ENCODE measurements at places on chromosomes 4 and X.

DNA sequence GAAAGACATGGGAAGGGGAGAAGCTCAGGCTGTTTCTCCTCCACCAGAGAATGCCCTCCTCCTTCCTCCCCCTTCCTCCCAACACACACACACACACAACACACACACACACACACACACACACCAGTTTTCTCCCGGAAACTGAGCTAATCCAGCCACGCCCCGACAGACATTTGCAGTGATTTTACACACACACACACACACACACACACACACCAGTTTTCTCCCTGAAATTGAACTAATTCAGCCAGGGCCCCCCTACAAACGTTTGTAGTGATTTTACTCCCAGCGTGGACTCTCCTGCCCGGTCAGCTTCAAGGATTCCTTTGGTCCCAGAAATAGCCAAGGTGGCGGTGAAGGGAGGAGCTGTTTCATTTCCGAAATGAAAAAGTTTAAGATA lies 32.9 kb upstream of the STX18 start:
- no peak for DNase-seq

DNA sequence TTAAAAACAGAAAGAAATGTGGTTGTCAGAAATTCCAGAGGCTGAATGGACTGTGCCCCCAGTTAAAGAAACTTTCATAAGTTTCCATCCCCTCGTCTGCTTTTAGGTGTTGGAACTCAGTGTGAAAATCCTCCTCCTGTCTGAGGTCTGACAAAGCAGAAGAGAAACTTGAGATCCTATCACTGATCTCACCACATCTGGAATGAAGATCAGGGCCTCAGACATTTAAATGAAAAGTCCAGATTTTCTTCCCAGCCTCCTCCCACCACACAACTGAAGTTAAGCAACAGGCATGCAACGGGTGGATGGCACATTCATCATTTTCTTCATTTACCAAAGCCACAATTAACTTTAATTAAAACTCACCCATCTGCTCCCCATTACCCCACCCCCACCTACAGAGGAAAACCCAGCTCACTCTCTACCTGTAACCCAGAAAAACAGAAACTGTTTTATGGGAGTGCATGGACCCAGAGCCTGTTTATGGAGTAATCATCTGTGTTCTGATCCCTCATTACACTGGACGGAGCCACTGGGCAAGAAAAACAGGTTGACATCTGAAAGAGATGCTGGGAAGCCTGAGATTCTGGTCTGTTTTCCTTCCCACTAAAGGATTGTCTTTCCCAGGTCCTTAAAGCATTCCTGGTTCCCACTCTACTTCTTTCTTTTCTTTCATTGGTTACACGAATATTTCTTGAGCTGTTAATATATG lies 58.1 kb upstream of the HOPX start:
- no peak for DNase-seq

DNA sequence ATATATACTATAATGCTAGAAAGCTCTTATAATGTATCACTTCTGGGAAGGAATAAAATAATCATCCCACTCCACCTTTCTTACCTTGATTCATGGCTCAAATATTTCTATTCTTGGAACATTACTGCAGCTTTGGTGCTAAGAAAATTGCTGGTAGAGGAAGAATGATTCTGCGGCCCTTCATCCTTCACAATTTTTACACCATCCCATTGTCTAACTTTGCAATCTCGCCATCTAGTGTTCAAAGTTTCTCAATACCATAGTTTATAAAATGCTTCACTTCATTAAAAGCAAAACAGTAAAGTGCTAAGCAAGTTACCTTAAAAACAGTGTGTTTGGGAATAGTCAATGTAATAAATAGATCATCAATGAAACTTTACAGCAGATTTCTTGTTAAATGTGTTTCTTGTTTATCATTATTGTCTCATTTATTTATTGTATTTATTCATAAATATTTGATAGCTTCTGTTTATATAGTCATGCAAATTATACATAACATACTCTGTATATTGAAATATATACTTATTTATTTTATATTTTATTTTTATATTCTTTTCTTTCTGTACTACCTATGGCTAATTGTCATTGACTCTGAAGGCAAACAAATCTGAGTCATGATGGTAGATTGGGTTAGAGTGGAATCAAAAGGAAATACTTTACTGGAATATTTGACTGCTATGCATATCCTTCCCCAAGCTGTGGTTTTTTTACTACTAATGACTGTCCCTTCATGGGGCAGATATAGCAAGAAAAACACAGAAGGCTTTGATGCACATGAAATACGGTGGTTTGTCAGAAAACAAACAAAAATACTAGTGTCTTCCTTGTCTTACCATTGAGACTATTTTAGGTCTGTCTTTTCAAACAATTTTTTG lies 390.7 kb downstream of the MAPK10 start:
- no peak for DNase-seq

GRCh38 chr4:94338681-94339351 lies 3.8 kb downstream of the HPGDS start:
- DNase-seq: no peak

DNA sequence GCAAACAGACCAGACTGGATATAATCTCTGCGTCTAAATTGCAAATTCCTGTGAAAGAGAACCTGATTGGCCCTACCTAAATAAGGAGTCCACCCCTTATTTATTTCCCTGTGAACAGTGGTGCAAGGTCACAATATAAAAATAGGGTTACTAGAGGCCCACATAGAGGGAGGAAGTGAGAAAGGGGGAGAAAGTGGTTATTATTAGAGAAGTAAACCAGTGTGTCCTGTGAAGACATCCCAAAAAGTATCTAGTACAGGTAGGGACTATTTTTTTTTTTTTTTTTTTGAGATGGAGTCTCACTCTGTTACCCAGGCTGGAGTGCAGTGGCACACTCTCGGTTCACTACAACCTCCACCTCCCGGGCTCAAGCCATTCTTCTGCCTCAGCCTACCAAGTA lies 15.0 kb upstream of the FRYL start:
- no peak for DNase-seq

DNA sequence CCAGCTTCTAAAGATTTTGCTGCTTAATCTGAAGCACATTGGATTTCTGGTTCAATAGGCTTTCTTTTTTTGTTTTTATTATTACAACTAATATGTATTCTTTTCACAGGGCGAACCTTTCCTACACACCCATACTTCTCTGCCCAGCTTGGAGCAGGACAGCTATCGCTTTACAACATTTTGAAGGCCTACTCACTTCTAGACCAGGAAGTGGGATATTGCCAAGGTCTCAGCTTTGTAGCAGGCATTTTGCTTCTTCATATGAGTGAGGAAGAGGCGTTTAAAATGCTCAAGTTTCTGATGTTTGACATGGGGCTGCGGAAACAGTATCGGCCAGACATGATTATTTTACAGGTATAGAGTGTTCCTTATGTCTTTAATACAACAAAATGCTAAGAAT lies 155.4 kb downstream of the PTTG2 start:
- no peak for DNase-seq

- DNase-seq: no peak
Observed at GRCh38 chr4:16503421-16504100, 277.3 kb upstream of the TAPT1 start.

DNA sequence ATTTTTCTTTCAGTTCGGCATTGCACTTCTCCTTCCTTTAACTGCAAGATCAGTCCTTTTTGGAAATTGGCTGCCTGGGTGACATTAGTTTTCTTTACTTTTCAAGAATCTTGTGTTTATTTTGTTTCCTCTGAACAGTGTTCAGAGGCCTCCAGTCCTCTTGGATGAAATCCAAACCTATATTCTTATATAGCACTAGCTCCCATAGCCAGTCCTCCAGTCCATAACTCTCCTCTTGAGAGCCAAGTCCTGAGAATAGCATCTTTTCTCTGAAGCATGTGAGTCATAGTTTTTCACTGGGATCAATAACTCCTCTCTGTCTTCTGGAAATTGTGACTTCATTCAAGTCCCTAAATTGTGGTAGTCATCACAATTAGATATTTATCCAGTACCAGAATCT lies 357.5 kb downstream of the RAPGEF2 start:
- DNase-seq: no peak

GRCh38 chr4:139553751-139554641 lies 2.0 kb downstream of the SETD7 start:
- DNase-seq: no peak

- DNase-seq: no peak
Observed at GRCh38 chr4:90084967-90085295, 42.3 kb upstream of the CCSER1 start.

DNA sequence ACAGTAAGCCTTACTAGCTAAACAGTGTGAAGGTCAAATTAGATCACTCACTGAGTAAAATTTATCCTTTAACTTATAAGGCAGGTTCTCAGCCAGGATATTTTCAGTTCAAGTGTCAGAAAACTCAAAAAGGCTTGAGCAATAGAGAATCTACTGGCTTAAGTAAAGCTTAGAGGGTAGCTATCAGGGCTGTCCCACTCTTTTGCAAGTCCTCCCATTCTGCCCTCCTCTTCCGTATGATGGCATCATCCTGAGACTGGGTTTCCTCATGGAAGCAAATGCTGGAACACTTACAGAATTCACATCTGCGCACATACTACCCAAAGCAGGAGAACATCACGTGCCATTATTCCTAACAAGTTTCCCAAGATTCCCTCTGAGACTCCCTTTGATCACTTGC lies 55.0 kb downstream of the FBXL5 start:
- no peak for DNase-seq

- no peak for DNase-seq
Observed at GRCh38 chrX:24357106-24357505, 3.3 kb upstream of the SUPT20HL1 start.

GRCh38 chr4:54540931-54541330 lies 116.8 kb upstream of the KIT start:
- DNase-seq: no peak

GRCh38 chrX:68596871-68597270 lies 50.6 kb upstream of the STARD8 start:
- no peak for DNase-seq

DNA sequence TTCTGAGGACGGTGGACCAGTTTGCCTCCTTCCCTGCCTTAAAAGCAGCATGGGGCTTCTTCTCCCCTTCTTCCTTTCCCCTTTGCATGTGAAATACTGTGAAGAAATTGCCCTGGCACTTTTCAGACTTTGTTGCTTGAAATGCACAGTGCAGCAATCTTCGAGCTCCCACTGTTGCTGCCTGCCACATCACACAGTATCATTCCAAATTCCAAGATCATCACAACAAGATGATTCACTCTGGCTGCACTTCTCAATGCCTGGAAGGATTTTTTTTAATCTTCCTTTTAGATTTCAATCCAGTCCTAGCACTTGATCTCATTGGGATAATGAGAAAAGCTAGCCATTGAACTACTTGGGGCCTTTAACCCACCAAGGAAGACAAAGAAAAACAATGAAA lies 255.3 kb downstream of the RAPGEF2 start:
- no peak for DNase-seq

DNA sequence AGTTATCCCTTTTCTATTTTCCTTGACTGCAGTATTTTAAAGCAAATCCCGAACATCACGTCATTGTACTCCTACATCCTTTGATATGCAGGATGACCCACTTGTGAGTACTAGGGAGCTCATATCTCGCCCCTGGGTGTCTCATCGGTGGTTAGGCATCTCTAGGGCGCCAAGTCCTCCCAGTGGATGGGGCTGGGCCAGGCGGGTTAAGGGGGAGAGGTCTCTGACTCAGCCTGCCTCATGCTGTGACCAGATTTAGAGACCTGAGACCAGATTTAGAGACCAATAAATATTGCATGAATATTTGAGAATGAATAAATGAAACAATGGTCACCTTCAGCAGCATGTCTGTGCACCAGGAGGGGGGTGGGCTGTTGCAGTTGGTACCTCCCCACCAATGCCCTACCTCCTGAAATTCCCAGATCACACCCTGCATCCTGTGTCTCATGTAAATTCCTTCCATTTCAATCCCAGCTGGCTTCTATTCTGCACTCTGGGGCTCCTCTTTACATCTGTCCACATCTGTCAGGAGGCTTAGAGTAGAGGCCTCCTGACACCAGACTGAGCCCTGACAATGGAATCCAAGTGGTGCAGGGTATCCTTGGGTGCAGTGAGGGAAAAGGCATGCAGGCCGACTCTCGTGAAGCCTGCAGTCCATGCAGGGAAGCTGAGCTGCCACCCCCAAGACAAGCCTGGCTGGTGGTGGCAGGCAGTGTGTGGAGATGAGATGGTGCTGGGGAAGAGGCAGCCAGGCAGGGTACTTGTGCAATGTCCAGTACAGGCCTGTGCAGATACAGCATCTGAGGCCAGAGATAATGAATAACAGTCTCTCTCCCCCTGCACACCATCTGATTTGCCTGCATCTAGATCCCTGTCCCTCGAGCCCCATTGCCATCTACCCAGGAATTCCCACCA lies 5.2 kb downstream of the APLN start:
- no peak for DNase-seq

DNA sequence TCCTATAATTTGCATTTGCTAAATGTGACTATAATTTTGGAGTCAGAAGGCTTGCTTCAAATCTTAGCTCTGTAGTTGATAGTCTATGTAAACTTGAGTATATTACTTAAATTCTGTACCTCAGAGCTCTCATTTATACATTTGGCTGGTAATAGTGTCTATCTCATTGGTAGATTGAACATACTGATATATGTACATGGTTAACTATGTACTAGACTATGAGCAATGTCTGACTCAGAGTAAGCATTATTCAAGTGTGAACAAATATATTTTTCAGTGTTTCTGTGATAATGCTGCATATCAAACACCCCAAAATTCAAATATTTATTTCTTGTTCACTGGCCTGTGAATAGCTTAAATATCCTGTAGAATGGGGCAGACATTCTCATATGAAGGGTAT lies 1568.9 kb upstream of the PABPC4L start:
- no peak for DNase-seq

- DNase-seq: no peak
Observed at GRCh38 chr4:156111686-156112085, 158.0 kb upstream of the CTSO start.

DNA sequence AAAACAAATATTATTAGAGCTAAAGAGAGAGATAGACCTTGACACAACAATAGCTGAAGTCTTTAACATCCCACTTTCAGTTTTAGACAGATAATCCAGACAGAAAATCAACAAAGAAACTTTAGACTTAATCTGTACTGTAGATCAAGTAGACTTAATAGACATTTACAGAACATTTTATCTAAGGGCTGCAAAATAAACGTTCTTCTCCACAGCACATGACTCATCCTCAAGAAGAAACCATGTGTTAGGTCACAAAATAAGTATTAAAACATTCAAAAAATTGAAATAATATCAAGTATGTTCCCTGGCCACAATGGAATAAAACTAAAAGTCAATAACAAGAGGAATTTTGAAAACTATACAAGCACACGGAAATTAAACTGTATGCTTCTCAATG lies 1510.3 kb upstream of the PCDH10 start:
- no peak for DNase-seq

GRCh38 chr4:64384237-64385203 lies 24.7 kb downstream of the TECRL start:
- DNase-seq: no peak

GRCh38 chr4:112808001-112808400 lies 171.1 kb downstream of the LARP7 start:
- no peak for DNase-seq
